Activated CD8-positive, alpha-beta T cell treated with anti-CD3 and anti-CD28 coated beads for 36 hours (primary cell): ENCODE measurements at places on chromosomes 3 and 15. TPM values are rescaled to one million over a fixed set of nuclear protein-coding genes. Genes with fewer than 3 reads are reported as not detected.

VGLL3 gene
- total RNA-seq = not detected

DNA sequence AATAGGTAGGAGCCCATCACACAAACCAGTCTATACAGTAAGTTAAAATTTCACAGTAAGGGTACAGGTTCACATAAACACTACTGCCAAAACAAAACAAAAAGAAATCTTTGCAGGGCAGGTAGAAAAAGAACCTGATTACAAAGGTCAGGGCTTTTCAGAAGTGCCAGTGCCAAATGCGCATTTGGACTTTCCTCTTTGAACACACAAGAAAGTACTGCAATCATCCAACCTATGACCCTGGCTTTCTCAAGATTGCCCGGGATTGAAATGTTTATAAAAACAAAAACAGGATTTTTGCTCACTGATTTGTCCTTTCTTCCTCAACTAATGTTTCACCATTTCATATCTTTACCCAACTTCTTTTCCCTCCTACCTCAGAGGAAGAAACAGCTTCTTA is 47.4 kb downstream of the CBLB start:
- no peak overlapping the region for H3K4me3 ChIP-seq
- peaks cover 67% of the 10 kb centered on the region for H3K4me1 ChIP-seq
- no peak for DNase-seq
- H3K36me3 ChIP-seq = peaks cover 70% of the 10 kb centered on the region
- H3K27ac ChIP-seq = peak overlapping the region; percentile 66

- peaks cover 10% of the 10 kb centered on the region for H3K27me3 ChIP-seq
- no peak for DNase-seq
- no peak overlapping the region for H3K4me3 ChIP-seq
- no peaks in the 10 kb centered on the region for H3K36me3 ChIP-seq
- peaks cover 39% of the 10 kb centered on the region for H3K4me1 ChIP-seq
These were observed 2.3 kb upstream of the BMF start for GRCh38 chr15:40110866-40111550.

ITIH1 gene
- not detected for total RNA-seq

DNA sequence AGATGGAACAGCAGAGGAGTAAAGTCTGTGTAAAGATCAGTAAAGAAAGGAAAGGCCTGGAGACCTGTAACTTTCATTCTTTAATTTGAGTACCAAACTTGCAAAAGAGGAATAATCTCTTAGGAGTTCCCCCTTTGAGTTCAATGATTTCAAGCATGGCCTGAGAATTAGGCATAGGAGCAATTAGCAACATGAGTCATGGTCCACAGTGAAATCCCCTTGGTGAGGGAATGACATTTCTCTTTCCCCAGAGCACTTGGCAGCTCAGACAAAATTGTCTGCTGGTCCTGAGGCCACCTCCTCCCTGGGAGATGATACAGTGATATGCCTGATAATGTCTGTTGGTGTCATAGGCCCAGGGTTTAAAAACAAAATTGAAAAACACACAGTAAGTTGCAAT is 81.4 kb upstream of the CRBN start:
- H3K4me1 ChIP-seq = no peaks in the 10 kb centered on the region
- no peaks in the 10 kb centered on the region for H3K27me3 ChIP-seq
- no peak overlapping the region for H3K27ac ChIP-seq
- DNase-seq = no peak
- no peak overlapping the region for H3K4me3 ChIP-seq

- peaks cover 6% of the 10 kb centered on the region for H3K4me1 ChIP-seq
- no peak overlapping the region for H3K4me3 ChIP-seq
- H3K27me3 ChIP-seq = no peaks in the 10 kb centered on the region
- no peaks in the 10 kb centered on the region for H3K36me3 ChIP-seq
These were observed 266.6 kb upstream of the ICE2 start for GRCh38 chr15:60745469-60746061.

NUDT16 gene
- total RNA-seq = 5.5 TPM

DNA sequence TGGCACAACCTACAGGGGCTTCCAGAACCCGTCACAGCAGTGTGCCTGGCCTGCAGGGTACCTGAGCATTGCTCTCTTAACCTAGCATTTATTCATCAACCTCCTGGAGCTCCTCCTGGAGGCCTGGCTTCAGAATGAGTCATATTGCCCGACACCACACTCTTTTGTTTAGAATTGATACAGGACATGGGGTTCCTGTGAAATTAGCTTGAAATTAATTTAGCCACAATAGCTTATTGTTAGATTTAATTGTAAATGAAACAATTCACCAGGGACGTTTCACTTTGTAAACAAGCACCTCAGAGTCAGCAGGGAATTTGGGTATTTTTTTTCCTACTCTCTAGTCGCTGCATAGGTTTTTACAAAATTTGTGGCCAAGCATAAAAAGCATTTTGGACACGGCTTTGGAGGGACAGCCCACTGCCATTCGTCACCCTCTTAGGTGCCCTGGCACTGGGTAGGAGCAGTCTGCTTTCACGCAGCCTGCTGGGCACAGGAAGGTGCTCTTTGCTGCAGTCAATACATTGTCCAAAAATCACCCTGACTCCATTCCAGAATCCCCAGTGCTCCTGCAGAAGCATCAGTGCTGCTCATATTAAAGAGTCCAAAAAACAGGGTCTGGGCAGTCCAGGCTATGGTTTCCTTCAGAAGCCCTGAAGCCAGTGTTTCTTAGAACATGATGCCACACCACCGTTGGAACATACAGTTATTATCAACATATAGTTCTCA is 60.8 kb upstream of the MEF2A start:
- peak; percentile 61 for DNase-seq
- H3K27ac ChIP-seq = peak overlapping the region; percentile 60
- H3K4me1 ChIP-seq = peaks cover 56% of the 10 kb centered on the region
- H3K27me3 ChIP-seq = peaks cover 3% of the 10 kb centered on the region
- no peaks in the 10 kb centered on the region for H3K36me3 ChIP-seq
- no peak overlapping the region for H3K4me3 ChIP-seq

CCDC54 gene
- not detected for total RNA-seq

ZNF662 gene
- total RNA-seq = 2.1 TPM

DNA sequence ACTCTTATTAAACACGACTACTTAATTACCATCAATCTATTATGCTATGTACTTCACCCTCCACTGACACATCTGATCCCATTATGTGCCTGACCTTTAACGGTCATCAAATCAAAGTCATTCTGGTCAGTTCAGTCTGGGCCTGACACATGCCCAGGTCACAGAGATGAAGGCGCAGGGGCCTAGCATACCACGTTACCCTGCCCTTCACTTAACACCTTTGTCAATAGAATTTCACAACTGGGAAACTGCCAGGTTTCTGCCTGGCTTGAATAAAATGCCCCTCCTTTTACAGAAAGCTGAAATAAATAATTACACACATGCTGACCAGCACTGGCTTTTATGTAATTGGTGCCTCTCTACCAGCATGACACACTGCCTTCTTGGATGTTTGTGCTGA is 39.5 kb downstream of the MECOM start:
- no peak overlapping the region for H3K27ac ChIP-seq
- H3K36me3 ChIP-seq = no peaks in the 10 kb centered on the region
- no peaks in the 10 kb centered on the region for H3K27me3 ChIP-seq

DNA sequence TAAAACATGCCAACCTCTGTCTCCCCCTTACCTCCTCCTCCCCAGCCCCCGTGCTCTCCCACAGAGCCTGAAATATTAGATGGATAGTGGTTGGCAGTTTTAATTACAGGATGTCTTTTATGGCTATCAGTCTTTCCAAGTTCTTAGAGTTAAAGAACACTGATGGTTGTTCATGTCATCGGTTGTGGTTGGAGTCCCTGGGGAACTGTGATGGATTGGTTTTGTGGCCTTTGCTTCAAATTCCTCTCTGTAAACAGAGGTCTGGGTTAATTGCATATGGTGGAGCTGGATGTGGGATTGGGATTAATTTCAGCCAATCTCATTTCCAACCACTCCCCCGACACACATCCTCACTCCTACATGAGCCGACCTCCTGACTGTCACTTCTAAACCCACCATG is 164.5 kb upstream of the PROK2 start:
- H3K4me3 ChIP-seq = no peak overlapping the region
- H3K27ac ChIP-seq = no peak overlapping the region
- no peaks in the 10 kb centered on the region for H3K4me1 ChIP-seq
- no peaks in the 10 kb centered on the region for H3K36me3 ChIP-seq

DNA sequence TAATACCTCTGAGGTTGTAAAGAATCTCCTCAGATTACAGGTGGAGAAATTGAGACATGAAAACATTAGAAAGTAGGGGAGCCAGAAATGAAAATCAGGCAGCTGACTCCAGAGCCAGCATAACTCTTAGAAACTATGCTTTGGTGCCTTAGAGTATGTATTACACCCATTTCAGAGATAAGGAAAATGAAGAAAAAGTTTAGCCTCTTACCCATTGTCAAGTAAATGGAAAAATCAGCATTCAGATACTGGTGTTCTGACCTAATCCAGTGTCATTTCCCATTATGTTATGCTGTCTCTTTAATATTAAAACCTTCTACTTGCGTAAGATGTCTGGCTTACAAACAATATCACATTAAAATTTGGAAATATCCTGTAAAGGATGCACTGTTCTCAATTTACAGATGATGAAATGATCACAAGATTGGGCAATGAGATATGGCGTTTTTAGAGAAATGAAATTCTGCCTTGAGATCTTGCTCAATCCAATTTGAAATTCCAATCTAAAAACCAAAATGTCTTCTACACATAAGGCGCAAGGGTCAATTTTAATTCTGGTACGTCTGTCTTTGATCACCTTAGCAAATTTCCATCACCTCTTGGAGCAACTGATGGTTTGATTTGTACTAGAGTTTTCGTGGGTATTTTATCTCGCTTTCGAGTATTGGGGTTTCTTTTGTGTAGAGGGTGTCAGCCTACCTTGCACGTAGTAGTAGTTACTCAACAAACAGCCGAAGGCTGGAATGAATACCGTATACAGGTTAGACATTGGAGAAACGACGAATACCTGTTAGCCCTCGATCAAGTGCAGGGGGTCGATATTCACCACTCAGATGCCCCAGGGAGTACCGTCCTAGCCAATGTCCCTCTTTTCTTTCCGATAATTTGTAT is 902 bp upstream of the ZCWPW2 start:
- peaks cover 46% of the 10 kb centered on the region for H3K4me1 ChIP-seq
- H3K36me3 ChIP-seq = peaks cover 25% of the 10 kb centered on the region
- H3K27me3 ChIP-seq = no peaks in the 10 kb centered on the region

GRCh38 chr3:97914388-97914787 is 57.8 kb downstream of the RIOX2 start:
- H3K4me1 ChIP-seq = peaks cover 21% of the 10 kb centered on the region
- peaks cover under 1% of the 10 kb centered on the region for H3K36me3 ChIP-seq
- no peak overlapping the region for H3K4me3 ChIP-seq
- DNase-seq = no peak
- no peaks in the 10 kb centered on the region for H3K27me3 ChIP-seq

- DNase-seq = no peak
- H3K4me3 ChIP-seq = no peak overlapping the region
- no peak overlapping the region for H3K27ac ChIP-seq
- H3K4me1 ChIP-seq = peaks cover 32% of the 10 kb centered on the region
- no peaks in the 10 kb centered on the region for H3K27me3 ChIP-seq
- peaks cover 37% of the 10 kb centered on the region for H3K36me3 ChIP-seq
These were observed 8.2 kb downstream of the BNIP2 start for GRCh38 chr15:59680870-59681269.

TGM4 gene
- not detected for total RNA-seq

DNA sequence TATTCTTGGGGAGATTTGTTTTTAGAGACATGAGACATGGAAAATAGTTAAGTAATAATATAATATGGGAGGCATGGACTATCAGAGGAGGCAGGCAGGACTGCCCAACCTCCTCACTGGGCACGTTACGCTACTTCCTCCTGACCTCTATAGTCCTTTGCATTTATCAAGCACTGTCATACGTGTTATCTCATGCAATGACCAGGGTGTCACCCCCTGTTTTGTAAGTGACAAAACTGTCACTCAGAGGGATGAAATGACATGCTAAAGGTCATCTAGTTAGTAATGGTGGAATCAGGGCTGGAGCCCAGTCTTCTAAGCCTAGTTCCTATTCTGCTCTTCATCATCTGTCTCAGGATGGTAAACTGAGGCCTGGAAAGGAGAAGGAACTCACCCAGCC is 66.7 kb downstream of the ST6GAL1 start:
- peaks cover 19% of the 10 kb centered on the region for H3K36me3 ChIP-seq
- no peak for DNase-seq
- H3K27ac ChIP-seq = peak overlapping the region; percentile 57
- no peaks in the 10 kb centered on the region for H3K27me3 ChIP-seq

GRCh38 chr3:89685731-89686130 is 578.3 kb downstream of the EPHA3 start:
- H3K27ac ChIP-seq = no peak overlapping the region
- no peaks in the 10 kb centered on the region for H3K36me3 ChIP-seq
- H3K27me3 ChIP-seq = no peaks in the 10 kb centered on the region
- DNase-seq = no peak
- no peak overlapping the region for H3K4me3 ChIP-seq

- no peak overlapping the region for H3K27ac ChIP-seq
- no peak overlapping the region for H3K4me3 ChIP-seq
- no peaks in the 10 kb centered on the region for H3K27me3 ChIP-seq
- H3K4me1 ChIP-seq = peaks cover 41% of the 10 kb centered on the region
These were observed 26.0 kb downstream of the IGF1R start for GRCh38 chr15:98674336-98674735.

DNA sequence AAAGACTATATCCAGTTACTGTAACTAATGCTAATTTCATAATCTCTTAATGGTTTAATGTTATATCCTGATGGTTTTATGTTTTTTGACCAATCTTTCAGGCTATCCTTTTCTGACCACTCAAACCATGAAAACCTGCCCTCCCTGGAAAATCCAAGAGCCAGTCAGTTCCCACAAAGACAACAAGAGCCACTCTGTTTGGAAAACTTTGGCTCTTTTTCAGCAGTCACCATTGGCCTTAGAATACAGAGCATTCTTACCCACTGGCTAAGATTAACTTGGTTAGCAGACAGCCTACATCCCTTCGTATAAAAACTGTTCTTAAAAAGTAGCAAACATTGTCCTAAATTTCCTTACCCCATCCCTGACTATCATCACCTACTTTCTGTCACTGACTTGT is 32.9 kb downstream of the ALCAM start:
- no peak overlapping the region for H3K27ac ChIP-seq
- no peaks in the 10 kb centered on the region for H3K4me1 ChIP-seq
- H3K36me3 ChIP-seq = peaks cover 2% of the 10 kb centered on the region
- H3K27me3 ChIP-seq = no peaks in the 10 kb centered on the region
- DNase-seq = no peak
- H3K4me3 ChIP-seq = no peak overlapping the region

DNA sequence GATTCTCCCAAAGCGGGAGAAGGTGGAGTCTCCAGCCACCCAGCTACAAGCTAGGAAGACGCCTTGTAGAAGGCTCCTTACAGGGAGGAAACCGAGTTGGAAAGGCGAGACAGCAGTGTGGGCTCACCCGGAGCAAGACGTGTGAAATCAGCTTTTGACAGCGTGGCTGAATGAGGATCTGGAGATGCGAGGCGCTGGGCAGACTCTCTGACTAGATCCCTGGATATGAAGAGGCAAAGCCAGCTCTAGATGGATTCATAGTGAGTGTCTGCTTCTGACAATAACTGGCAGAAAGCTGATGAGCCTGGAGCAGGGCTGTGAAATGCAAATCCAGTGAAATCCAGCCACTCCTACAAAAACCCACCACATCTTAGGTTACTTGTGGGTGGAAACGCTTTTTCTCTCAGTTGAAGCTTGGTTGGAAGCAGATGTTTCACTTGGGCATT is 41.0 kb downstream of the GOLGA6A start:
- H3K27me3 ChIP-seq = no peaks in the 10 kb centered on the region
- H3K4me1 ChIP-seq = no peaks in the 10 kb centered on the region
- H3K4me3 ChIP-seq = no peak overlapping the region
- H3K36me3 ChIP-seq = peaks cover 10% of the 10 kb centered on the region
- H3K27ac ChIP-seq = no peak overlapping the region
- no peak for DNase-seq

DISP2 gene
- 0.20 TPM for total RNA-seq

GRCh38 chr3:140834266-140835037 is 107.2 kb upstream of the SLC25A36 start:
- no peak for DNase-seq
- no peak overlapping the region for H3K4me3 ChIP-seq
- no peak overlapping the region for H3K27ac ChIP-seq
- H3K36me3 ChIP-seq = no peaks in the 10 kb centered on the region
- H3K27me3 ChIP-seq = peaks cover 2% of the 10 kb centered on the region
- peaks cover 8% of the 10 kb centered on the region for H3K4me1 ChIP-seq
